Activated CD4-positive, alpha-beta T cell treated with anti-CD3 and anti-CD28 coated beads, Interleukin-10, Interleukin-2, amounts not matched to agents 100 ng/mL and 50 ng/mL, durations not matched to agents 16 hours and 8 hours (primary cell): ENCODE measurements at places on chromosomes 16 and 17.

- no peak for DNase-seq
Observed at GRCh38 chr16:67240506-67240905, 6.8 kb downstream of the FHOD1 start.

DNA sequence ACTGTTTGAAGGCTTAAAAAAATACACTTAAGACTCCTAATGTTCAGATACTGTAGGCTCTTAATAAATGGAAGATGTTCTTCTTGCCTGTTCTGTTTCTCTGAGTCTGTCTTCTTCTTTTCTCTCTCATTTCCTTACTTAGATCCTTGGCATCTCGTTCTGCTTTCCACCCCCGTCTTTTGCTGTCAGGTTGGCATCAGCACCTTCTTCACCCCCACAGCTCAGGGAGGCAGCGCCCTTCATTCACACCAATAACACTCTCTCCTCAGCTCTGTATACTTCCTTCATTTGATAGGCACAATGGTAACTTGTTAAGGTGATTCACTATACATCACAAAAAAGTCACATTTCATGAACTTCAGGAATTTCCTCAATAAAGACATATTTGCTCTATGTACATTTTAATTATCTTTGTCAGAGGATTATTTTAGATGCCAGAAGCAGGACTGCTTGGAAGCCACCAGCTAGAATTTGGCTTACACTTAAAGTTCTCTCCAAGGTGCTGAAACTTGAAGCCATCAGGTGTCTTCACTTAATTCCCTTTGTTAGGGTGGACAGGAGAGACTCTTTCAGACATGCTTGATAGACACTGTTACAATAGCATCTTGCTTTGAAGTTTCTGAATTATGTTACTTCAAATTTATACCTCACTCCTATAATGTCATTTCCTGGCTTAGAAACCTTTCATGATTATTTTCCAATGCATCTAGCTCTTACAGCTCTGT lies 670.1 kb upstream of the C16orf82 start:
- no peak for DNase-seq

DNA sequence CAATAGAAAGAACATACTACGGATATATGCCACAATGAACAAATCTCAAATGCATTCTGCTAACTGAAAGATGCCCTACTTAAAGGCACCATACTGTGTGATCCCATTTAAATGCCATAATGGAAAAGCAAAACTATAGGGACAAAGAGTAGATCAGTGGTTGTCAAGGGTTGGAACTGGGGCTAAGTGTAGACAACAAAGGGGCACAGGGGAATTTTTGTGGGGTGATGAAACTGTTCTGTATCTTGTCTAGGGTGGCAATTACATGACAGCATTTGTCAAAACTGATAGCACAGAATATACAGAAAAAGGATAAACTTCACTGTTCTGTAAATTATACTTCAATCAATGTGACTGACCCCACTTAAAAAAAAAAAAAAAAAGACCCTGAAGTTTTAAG lies 17.7 kb downstream of the GFOD2 start:
- no peak for DNase-seq

GRCh38 chr17:17874478-17874877 lies 37.7 kb upstream of the SREBF1 start:
- DNase-seq = no peak

- no peak for DNase-seq
Observed at GRCh38 chr16:52558448-52558847, 11.5 kb upstream of the TOX3 start.

GRCh38 chr17:67046398-67046797 lies 2.0 kb downstream of the CACNG1 start:
- no peak for DNase-seq

GRCh38 chr16:31128711-31129567 lies 6.6 kb downstream of the PRSS8 start:
- no peak for DNase-seq

- peak; percentile 90 for DNase-seq
Observed at GRCh38 chr17:78127239-78127887, 1.2 kb downstream of the TMC6 start.

DNA sequence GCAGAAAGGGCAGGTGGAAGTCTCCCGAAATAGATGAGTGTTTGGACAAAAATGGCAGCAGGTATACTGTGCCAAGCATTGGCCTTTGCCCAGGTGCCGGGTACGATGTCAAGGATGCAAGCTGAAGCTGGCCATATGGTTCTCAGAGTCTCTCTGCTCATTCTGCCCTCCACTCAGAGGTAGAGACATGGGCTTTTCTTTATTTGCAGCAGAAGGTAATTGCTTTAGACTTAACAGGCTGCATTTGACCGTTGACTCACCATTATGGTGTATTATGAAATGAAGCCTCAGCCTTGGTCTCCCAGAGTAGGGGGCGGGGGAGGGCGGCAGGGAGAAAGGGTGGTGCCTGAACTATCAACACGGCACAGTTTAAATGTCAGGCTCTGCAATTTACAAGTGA lies 969.1 kb upstream of the EEF2KMT start:
- no peak for DNase-seq

- no peak for DNase-seq
Observed at GRCh38 chr17:77948690-77949114, 9.8 kb upstream of the TNRC6C start.

DNA sequence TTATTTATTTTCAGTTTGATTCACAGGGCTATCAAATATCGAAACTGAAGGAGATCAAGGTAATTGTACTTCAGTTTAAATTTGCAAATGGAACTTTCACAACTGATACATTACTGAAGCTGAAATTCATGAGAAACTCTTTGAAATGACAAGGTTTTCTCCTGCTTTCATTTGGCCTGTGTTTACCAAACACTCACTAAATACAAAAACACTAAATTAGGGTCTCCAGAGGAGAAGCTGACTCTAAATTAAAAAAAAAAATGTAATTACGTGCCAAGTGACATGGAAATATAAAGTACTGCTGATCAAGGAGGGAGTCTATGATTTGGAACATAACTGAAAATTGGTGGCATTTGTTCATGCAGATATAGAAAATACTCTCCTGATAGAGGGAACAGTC lies 205.8 kb downstream of the CDH11 start:
- DNase-seq = no peak

- no peak for DNase-seq
Observed at GRCh38 chr16:49453021-49453420, 79.4 kb downstream of the C16orf78 start.

- DNase-seq = no peak
Observed at GRCh38 chr16:84660973-84661372, 12.7 kb downstream of the KLHL36 start.

DNA sequence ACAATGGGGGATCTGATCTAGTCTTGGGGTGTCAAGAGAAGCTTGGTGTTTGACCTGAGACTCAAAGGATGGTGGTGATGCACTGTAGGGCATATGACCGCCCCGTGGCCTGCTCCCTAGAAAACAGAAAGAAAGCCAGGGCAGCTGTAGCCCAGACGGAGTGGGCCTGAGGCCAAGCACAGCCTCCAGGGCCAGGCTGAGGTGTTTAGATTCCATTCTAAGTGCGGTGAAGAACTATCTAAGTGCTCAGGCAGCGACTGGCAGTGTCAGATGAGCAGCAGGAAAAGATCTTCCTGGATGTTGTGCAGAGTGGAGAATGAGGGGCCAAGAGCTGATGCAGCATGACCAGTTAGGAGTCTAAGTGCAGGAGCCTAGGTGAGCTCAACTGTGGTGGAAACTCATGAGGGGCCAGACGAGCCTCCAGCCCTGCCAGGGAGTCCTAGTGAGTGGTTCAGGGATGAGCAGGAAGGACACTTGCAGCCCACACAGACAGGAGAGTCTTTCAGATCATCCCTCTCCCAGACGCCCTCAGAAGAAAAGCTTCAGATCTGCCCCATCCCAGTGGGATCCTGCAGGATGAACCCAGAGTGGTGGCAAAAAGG lies 314.2 kb upstream of the CCL2 start:
- DNase-seq = no peak

DNA sequence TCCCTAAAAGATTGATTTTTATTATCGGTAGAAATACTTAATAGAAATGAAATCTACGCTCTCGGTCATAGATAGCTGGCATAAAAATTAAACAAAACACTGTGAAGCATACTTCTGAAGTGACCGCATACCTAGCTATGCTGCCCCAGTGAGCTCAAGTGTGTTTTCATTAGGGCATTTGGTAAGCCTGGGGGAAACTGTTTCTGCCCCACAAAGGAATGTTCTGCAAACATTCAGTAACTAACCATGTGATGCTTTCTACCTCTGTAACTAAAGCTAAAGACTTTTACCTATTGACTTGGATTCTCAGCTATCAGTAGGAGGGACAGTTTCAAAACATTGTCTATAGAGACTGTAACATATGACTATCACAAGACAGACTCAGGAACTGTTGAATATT lies 93.5 kb upstream of the HSBP1 start:
- DNase-seq = no peak

GRCh38 chr16:63720848-63721247 lies 1401.0 kb downstream of the CDH11 start:
- DNase-seq = no peak

GRCh38 chr17:40345161-40345993 lies 19.2 kb downstream of the GJD3 start:
- no peak for DNase-seq

DNA sequence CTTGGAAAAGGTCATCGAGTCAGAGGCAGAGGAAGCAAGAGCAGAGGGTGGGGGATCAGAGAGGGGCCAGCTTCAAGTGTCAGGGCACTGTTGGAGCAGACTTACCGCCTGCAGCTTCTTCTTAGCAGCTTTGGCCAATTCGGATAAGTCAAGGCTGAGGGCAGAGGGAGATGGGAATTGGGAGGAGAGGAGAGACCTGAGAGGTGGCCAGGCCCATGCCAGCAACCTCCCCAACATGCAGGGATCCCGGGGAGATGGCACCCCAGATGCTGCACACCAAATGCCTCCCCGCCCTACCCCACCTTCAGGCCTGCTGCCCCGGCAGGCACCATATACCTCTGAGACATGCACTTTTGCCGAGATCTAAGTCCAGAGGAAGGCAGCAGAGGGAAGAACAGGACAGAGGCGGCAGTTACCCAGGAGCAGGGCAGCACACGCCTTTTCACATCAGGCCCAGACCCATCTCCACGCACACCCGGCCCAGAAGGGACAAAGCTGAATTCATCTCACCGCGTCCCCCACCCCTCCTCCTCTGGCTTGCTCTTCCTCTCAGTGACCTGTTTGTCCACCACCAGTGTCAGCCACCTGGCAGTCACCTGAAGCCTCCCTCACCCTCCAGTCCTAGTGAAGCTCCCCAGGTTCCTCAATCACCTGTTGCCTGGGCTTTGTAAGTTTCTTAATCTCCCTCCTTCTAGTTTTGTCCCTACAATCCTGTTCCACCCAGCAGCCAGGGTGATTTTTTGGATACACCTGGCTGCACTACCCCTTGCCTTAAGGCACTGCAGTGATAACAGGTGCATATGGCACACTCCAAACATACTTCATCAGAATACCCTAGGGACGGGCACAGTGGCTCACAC lies 10.4 kb downstream of the TP53I13 start:
- no peak for DNase-seq

- DNase-seq = peak; percentile 58
Observed at GRCh38 chr17:78781104-78781892, 775 bp downstream of the CYTH1 start.
